ENCODE measurements at places on chromosomes 1 and 21. TPM values are rescaled to one million over a fixed set of nuclear protein-coding genes. Genes with fewer than 3 reads are reported as not detected.

Gene OPRD1
- total RNA-seq = not detected

GRCh38 chr1:43305926-43306687, 5.3 kb downstream of the TIE1 start:
- no peak for DNase-seq

- DNase-seq = peak; percentile 36
Measured at GRCh38 chr1:231252336-231252735, 11.3 kb downstream of the GNPAT start.

DNA sequence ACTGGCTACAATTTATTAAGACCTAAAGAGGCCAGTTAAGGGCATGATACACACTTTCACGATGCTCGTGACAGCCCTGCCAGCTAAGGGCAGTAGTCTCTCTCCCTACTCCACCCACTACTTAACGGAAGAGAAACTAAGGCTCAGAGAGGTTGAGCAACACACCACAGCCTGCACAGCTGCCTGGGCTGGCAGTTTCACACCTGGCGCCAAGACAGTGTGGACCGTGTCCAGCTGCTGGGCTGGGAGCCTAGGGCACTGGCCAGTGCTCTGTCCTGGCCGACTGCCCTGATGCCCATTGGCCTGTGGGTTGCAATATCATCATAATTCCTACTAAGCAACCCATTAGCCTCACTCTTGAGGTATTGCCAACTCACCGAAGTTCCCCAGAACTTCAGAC, 27.6 kb downstream of the TENT5C start:
- DNase-seq = no peak

DNA sequence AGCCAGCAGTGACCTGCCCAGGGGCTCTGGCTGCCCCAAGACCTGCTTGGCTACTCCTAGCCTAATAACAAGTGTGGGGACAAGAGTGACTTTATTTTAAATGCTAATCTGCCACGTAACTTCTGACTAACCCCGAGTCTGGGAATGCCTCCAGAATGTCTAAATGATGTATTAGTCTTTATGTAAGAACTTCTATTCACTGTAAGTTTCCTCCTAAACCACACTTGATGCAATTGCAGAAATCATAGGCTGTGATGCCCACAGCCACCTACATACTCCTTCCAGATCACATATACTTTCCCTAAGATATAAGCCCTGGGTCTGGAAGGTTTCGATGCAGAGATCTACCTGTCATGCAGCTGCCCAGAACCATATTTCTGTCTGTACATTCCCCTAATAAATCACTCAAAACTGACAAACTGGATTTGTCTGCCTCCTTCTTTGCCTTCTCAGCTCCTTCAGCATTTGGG, 5.9 kb upstream of the VPS45 start:
- DNase-seq = peak; percentile 80

GRCh38 chr1:235138821-235139220, 10.2 kb upstream of the TOMM20 start:
- DNase-seq = no peak

GRCh38 chr1:10825592-10825991, 29.1 kb upstream of the CASZ1 start:
- DNase-seq = peak; percentile 80

GRCh38 chr1:220813013-220813412, 26.3 kb downstream of the MTARC1 start:
- no peak for DNase-seq
